ENCODE measurements at places on chromosomes 11 and 22.

DNA sequence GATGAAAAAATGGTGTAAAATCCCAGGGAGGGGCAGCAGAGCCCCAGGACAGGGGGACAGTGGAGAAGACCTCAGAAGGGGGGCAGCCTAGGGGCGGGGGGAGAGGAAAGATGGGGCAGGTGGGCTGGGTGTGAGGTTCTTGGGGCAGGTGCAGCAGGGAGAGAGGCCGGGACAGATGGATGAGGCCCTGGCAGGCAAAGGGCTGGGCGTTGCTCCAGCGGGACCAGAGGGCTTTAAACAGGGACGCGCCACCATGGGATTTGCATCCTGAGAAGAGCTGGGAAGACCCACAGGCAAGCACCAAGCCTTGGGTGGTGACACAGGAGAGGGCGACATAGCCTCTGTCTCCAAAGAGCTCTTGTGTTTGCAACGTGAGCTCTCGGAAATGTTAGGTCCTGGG lies 1342.8 kb downstream of the TBC1D22A start:
- no peak for DNase-seq

GRCh38 chr11:60757231-60757800 lies 649 bp downstream of the MS4A15 start:
- no peak for DNase-seq

GRCh38 chr11:68343761-68344256 lies 31.4 kb downstream of the LRP5 start:
- no peak for DNase-seq

DNA sequence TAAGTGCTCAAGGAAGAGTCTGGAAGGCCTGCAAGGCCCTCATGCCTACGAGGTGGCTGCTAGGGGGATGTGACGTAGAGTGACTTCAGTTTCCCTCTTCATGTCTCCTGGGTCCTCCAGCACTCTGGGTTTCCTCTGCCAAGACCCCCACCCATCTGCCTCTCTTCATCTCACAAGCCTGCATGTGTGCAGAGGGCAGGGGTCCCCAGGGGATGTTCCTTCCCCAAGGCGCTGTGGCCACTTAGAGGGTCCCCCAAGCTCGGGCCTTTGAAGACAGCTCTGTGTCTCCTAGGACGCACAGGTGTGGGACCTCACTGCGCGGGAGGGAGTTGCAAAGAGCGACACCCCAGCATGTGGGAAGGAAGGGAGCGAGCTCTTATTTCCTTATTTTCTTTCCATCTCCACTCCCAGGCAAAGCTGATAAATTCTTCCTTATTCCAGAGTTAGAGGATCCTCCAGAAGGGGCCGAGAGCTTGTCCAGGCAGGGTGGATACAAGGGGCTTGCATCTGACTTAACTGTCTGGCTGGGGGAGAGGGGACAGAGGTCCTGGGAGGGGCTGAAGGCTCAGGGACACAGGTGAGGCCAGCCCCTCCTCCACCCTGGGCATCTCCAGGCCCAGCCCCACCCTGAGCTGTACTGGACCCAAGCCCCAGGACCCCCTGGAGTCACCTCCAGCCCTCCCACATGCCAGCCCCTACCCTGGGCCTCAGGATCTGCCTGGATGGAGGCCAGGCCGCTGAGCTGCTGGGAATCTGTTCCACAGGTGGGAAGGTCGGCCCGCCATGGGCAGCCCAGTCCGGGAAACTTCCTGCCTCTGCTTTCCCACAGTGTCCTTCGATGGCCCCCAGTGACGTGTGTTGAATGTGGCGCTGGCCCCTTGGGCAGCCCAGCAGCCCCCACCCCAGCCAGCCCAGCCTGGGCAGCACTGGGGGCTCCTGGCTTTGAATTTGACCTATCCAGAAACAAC lies 59.7 kb upstream of the KCNQ1OT1 start:
- DNase-seq: no peak

DNA sequence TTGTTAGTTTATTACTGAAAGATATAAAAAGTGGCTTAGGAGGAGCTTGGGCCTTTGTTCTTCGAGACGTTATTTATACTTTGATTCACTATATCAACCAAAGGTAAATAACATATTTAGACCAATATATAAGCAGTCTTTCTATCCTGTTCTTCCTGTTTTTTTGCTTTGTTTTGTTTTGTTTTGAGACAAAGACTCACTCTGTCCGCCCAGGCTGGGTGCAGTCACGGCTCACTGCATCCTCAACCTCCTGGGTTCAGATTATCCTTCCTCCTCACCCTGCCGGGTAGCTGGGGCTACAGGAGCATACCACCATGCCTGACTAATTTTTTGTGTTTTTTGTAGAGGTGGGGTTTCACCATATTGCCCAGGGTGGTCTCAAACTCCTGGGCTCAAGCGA lies 66.8 kb downstream of the ATM start:
- DNase-seq: no peak

DNA sequence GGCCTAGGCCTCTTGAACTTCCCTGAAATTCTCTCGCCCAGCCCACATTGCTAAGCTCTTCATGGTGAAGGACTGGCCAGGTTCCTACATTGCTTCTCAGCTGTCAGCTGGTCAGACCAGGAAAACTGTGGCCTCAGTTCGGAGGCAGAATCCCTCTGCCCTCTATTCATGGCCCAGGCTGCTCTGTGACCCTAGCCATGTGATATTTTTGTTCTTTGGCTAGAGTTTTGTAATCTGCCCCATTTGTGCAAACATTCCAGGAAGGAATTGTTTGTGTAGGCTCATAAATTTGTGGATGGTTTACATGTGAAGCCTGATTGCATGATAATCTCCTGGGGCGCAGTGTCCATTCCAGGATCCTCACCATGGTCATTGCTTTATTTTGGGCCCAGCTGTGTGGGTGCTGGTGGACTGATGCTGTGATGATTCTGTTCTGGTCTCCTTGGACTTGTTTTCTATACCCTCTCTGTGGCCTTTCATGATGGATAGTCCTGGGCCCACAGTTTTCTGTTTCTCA lies 149.1 kb upstream of the E2F8 start:
- no peak for DNase-seq

GRCh38 chr11:13215149-13215548 lies 62.4 kb upstream of the BMAL1 start:
- DNase-seq: no peak

GRCh38 chr22:17665854-17666253 lies 27.3 kb downstream of the BCL2L13 start:
- DNase-seq: no peak

GRCh38 chr22:43743131-43743530 lies 69.0 kb downstream of the EFCAB6 start:
- DNase-seq: no peak

- DNase-seq: no peak
Observed at GRCh38 chr11:85843929-85844328, 11.3 kb upstream of the CCDC83 start.

- DNase-seq: no peak
Observed at GRCh38 chr11:45333001-45333971, 47.1 kb upstream of the SYT13 start.

DNA sequence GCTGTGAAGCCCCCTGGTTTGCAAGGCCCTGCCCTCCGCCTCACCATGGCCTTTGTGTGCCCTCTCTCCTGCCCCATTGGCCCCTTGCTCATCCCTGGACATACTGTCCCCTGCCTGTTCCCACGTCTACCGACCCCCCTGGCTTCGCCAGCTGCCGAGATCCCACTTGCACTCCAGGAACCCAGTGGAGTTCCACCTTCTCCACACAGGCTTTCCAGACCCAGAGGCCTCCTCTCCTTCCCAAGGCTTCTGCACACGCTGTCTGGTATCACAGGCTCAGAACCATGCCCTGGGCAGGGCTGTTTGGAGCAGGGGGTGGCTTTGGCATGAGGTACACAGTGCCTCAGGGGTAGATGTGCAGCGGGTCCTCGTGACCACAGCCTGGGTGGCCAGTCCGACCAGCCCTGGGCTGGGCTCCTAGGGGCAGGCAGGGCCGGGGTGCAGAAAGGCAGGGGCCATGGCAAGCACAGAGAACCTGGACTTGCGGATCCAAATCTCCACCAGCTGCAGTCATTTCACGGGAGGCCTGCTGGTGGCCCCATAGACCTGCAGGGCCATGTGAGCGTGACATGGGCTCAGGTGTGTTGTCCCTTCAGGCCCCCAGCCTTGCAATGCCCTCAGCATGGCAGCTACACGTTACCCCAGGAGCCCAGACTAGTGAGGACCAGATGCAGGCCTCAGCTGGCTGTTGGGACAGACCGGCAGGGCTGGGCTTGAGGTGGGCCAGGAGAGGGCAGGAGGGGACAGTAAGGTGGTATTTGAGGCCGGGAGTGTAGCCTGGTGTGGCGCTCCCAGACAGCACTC lies 9.5 kb downstream of the GRK2 start:
- DNase-seq: peak; percentile 64
